ENCODE measurements at places on chromosomes 1 and 21.

DNA sequence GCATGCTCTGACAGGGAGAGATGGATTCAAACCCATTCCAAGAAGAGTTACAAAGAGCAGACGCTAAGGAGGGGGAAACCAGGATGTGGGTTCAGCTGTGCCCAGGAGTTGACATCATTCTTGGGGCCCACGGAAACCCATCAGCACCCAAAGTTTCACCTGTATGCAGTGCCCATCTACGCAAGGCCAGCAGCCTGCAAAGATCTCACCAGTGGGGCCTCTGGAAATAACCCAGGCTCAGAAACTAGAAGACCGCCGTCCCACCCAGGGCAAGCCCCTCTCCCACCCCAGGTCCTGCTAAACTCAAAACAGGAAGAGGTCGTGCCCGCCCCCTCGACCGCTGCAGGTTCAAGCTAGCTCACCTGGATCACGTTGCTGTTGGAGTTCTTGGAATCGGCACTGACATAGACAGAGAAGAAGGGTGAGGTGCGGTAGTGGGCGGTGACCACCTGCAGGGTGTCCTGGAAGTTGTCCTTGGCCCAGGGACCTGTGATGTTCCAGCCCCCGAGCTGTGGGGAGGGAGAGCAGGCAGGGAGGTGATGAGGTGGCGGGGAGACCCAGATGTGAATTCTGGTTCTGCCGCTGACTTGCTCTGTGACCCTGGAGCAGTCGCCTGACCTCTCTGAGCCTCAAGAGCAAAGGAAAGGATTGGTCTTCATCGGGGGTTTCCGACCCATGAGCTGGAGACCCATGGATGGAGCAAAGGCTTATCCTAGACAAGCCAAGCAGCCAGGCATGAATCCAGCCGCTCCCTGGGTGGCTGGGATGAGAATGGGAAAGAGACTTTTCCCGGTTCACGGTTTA lies 31.7 kb downstream of the ECE1 start:
- DNase-seq, result no peak

- DNase-seq, result no peak
Observed at GRCh38 chr1:7493711-7494454, 277.2 kb upstream of the VAMP3 start.

GRCh38 chr1:33547576-33547975 lies 75.1 kb downstream of the ZSCAN20 start:
- DNase-seq, result no peak

DNA sequence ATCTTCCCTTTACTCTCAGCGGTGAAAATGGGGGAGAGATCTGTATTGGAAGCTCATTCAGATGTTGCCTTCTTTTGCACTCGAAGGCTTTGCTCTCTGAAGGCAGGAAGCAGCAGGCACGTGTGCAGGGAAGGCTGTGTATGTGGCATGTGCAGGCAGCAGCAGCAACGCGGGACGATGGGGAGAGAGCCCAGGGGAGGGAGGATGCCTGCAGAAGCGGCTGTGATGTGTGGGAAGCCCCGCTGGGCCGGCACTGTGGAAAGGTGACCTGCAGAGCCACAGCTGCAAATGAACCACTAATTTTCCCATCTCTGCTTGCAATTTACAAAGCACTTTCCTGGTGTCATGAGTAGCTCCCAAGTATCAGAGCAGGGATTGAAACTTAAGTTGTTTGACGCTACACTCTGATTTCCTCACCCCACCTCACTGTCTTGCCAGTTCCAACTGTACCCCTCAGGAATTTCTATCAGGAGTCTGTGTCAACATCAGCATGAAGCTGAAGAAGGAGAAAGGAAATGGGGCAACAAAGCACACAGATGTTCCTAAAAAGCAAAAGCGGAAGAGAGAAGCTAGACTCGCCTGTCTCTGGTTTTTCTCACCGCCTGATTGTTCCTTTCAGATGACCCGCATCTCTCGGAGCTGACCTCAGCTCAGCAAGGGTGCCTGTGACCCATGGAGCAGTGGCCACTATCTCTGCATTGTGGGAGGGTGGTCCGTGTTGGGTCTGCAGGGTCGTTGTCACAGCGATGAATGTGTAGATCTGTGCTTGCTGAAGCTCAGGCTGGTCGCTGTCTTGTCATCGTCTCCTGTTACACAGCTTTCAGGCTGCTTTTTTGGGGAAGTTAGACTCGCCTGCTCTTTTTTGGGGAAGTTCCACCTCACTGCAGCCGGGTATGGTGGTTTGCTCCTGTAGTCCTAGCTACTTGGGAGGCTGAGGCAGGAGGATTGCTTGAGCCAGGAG lies 156.1 kb downstream of the KIF26B start:
- no peak for DNase-seq

- DNase-seq, result no peak
Observed at GRCh38 chr1:228900099-228900885, 165.0 kb downstream of the RHOU start.

DNA sequence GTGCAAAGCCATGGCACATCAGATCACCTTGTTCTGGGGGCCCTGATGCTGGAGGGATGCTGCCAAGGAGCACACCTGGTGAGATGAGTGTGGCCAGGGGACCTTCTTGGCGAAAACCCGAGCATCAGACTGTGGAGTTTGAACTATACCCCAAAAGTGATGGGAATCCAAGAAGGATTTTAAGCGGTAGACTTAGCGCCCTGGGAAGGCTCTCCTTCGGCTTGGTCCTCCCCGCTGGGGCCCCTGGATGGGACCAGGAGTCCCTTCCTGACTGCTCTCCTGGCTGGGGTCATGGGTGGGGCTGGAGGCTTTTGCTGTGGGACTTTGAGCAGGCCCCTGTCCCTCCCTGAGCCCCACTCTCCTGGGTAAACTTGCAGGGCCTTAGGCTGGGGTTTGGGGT lies 10.5 kb downstream of the ZNF362 start:
- no peak for DNase-seq

DNA sequence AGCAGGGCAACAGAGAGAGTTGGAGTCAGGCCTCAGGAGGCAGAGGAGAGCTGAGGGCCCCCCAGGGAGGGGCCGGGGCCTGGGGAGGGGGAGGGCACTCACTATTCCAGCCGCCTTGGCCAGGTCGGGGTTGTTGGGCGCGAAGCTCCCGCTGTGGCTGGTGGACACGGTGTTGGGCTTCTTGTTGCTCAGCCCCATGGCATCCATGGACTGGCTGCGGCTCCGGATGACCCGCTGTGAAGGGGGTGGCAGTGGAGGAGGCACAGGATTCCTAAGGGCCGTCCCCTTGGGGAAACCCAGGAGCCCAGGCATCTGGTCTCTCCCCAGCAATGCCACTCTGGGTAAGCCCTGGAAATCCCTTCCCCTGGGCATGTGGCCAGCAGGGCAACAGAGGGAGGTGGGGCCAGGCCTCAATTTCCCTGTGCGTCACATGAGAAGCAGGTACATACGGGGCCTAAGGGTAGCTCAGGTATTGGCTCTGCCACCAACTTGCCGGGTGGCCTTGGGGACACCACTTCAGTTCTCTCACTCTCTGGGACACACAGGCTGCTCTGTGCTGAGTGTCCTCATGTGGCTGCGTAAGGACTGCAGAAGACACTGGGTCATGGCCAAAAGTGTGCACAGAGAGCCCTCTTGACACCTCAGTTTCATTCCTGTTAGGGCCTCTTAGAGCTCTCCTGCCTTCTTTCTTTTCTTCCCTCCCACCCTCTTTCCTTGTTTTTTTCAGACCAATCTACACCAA lies 63.0 kb downstream of the RAP1GAP start:
- DNase-seq, result no peak

DNA sequence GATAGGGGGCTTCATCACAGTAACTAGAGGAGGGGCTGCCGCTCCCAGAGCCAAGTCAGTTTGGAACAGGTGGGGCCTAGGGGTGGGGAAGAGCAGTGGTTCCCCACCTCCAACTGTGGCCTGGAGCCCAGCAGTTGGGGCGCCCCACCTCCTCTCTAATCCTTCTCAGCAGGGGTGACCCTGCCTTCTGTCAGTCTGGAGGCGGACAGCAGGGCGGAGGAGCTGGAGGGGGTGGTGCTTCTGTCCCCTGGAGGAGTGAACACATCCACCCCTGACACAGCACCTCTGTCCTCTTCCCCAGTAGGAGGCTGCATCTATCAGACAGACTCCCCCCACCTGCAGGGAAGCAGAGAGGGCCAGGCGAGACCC lies 73.8 kb downstream of the MRPL37 start:
- DNase-seq, result no peak

DNA sequence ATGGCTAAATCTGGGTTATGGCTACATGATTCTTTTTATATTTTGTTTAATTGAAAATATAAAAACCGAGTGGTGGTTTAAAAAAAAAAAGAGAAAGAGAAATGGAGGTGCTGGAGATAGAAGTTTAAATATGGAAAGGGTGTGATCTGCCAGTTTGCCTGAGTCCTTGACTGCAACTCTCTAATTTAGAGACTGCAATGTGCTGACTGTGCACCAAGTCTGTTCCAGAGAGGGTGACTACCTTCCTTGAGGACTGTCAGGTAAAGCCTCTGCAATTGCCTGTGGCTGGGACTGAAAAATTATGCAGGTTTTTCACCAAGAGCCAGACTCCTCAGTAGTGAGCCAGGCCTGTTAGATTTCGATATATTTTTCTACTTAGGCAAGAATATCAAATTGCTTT lies 1326.3 kb downstream of the BRINP3 start:
- no peak for DNase-seq

DNA sequence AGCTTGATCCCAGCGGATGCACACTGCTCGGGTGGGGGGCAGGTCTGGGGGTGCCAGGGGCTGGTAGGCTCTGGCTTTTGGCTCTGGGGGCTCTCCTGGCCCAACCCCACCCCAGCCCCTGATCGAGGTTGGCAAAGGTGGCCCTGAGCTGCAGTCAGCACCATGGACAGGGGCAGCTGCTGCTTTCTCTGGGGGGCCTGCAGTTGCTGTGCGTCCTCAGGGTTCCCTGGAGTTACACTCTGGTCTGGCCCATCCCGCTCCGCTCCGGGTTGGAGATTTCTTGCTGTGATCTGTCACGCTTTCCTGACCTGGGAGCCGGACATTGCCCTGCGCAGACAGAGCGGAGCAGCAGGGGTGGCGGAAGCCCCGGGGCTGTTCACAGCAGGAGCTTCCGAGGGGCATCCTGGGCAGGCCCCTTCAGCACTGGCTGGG lies 8.0 kb upstream of the PLCH2 start:
- no peak for DNase-seq

GRCh38 chr1:168752171-168752832 lies 23.3 kb upstream of the DPT start:
- DNase-seq, result no peak

GRCh38 chr1:208239473-208240381 lies 4.5 kb downstream of the PLXNA2 start:
- DNase-seq, result no peak

GRCh38 chr1:24465638-24466037 lies 37.0 kb upstream of the RCAN3 start:
- DNase-seq, result no peak

DNA sequence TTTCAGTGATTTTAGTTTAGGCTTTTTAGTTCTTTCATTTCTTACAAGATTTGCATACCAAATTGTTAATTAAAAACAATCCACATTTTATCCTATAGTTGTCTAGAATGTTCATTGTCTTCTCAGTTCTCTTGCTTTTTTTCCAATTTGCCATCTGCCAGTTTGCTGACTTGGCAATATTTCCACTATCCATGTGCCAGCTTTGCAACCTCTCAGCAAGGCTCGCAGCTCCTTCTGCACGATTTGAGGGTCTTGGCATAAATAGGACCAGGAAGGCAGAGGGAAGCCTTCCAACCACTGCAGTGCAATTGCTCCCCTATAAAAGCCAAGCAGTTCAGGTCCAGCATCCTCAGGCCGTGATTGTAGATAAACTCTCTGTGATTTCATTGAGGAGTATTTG lies 306.8 kb upstream of the FMN2 start:
- DNase-seq, result no peak

GRCh38 chr1:198162091-198162767 lies 5.4 kb downstream of the NEK7 start:
- no peak for DNase-seq

- DNase-seq, result no peak
Observed at GRCh38 chr1:201893431-201893830, 4.7 kb downstream of the SHISA4 start.

DNA sequence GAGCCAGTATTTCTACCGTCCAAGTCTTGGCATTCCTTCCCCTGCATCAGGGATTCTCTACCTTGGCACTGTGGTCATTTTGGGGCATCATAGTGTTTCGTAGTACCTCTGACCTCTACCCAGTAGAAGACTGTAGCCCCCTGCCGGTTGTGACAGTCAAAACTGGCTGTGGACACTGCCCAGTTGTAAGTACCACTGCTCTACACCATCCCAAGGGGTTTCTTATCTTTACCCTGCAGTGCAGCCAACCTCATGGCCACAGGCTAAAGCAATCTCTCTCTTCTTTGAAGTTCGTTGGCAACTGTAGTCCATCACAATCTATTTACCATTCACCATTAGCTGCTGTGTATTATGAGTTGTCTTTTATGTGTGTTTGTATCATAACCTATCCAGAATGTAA lies 29.3 kb upstream of the ERO1B start:
- no peak for DNase-seq

DNA sequence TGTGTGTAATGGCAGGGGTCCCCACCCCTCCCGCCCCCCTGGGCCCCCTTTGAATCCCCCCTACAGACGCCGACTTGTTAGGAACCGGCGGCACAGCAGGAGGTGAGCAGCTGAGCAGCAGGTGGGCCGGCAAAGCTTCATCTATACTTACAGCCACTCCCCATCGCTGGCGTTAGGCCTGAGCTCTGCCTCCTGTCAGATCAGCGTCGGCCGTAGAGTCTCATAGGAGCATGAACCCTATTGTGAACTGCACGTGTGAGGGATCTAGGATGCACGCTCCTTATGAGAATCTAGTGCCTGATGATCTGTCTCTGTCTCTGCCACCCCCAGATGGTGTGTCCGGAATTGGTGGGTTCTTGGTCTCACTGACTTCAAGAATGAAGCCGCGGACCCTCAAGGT lies 14.9 kb upstream of the VPS26C start:
- DNase-seq, result no peak

GRCh38 chr1:63902844-63903589 lies 129.2 kb downstream of the ROR1 start:
- no peak for DNase-seq

- no peak for DNase-seq
Observed at GRCh38 chr1:55194851-55195250, 20.3 kb downstream of the USP24 start.

GRCh38 chr1:196403803-196404690 lies 204.2 kb downstream of the KCNT2 start:
- no peak for DNase-seq

- no peak for DNase-seq
Observed at GRCh38 chr1:117590273-117590925, 15.4 kb upstream of the TENT5C start.

- no peak for DNase-seq
Observed at GRCh38 chr1:25729790-25730644, 70.0 kb upstream of the SELENON start.

DNA sequence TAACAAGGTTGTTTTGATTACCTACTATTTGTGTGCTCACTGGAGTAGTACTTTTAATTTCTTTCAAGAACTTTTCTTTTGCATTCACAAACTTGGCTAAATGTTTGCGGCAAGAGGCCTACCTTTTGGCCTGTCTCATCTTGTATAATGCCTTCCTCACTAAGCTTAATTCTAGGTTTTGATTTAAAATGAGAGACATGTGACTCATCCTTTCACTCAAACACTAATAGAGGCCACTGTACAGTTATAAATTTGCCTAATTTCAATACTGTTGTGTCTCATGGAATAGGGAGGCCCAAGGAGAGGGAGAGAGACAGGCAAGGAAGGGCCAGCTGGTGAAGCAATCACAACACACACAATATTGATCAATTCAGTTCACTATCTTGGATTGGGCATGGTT lies 66.1 kb downstream of the ZNF644 start:
- no peak for DNase-seq

Measured in activated T-helper 1 cell treated with anti-CD3 and anti-CD28 coated beads, Interleukin-2, amount 50 U/mL, for 16 hours (primary cell).